ENCODE measurements at places on chromosomes 4 and X.

DNA sequence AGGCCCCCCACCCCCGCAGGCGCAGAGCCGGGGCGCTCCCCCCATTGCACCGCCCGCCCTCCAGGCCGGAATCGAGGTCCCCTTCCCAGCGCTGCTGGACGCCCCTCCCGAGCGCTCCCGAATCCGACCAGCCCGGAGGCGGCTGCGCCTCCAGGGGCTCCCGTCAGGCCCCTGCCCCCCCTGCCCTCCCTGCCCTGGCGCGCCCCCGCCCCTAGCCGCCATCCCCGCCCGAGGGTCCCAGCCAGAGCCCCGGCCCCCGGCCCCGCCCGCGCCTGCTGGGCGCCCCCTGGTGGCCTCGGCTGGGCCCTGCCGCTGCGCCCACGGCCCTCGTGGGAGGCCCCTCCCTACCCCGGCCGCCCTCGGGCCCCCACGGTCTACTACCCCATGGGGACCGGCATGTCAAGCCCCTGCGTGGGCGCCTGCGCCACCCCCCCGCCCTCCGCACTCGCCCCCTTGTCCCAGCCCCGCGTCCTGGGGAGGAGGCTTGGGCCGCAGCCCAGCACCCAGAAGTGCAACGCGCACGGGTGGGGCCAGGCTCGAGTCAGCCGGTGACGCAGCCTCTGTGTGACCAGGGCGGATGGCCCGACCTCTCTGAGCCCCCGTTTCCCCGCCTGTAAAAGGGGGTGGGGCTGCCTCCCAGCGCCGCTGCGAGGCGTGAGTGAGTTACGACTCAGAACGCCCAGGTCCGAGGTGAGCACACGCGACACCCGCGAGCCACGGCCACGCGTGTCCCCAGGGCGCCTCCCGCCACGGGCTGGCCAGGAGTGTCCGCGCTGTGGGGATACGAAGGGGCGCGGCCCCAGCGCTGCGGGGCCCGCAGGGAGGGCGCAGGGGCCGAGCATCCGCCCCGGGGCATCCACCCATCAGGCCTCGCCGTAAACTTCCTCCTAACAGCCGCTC is 104.9 kb downstream of the FAM53A start:
- peak; percentile 60 for DNase-seq

- no peak for DNase-seq
Measured at GRCh38 chr4:80422727-80423404, 87.3 kb downstream of the CFAP299 start.

DNA sequence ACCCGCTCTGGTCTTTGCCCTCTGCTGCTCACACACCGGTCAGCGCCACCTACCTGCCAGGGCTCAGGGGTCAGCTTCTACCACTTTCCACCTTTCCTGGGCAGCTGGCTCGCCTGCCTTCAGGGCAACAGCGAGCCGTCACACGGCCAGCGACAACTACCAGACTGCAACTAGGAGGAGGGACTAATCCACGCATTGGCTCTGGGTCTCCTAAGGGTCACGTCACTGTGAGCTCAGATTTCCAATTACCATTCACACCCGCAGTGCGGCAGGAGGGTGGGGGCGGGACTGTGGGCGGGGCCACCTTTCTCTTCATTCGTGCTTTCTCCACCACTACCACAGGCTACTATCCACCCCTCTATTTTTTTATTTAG is at the start of gene BEX5:
Gene BEX5 (minus strand): TSS at position 172 of the 374 bp plus-strand sequence. CDS start 1,712 bp downstream, outside the sequence.
- DNase-seq, result peak; percentile 24

GRCh38 chr4:43339435-43339834 is 446.9 kb downstream of the GRXCR1 start:
- no peak for DNase-seq

- no peak for DNase-seq
Measured at GRCh38 chrX:154082396-154083125, 15.0 kb downstream of the MECP2 start.

- DNase-seq, result no peak
Measured at GRCh38 chrX:149818652-149819051, 36.9 kb downstream of the MAGEA9 start.
